ENCODE measurements at places on chromosomes 4 and X.

DNA sequence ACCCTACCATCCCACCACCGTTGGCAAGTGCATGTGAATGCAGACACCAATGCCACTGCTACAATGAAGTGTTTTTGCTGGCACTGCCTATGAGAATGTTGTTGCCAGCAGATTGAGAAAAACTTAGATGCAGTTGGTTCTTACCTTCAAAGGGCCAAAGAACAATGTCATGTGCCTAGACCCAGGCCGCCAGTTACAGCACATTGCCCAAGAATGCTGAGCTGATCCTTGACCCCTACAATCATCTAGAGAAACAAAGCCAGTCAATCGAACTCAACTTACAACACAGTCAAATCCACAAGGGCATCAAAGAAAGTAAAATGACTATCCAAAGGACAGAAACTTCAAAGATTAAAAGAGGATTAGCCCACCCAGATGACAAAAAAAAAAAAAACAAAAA lies 102.4 kb upstream of the SPIN4 start:
- DNase-seq, result no peak

GRCh38 chr4:141330616-141331015 lies 109.9 kb downstream of the ZNF330 start:
- no peak for DNase-seq

DNA sequence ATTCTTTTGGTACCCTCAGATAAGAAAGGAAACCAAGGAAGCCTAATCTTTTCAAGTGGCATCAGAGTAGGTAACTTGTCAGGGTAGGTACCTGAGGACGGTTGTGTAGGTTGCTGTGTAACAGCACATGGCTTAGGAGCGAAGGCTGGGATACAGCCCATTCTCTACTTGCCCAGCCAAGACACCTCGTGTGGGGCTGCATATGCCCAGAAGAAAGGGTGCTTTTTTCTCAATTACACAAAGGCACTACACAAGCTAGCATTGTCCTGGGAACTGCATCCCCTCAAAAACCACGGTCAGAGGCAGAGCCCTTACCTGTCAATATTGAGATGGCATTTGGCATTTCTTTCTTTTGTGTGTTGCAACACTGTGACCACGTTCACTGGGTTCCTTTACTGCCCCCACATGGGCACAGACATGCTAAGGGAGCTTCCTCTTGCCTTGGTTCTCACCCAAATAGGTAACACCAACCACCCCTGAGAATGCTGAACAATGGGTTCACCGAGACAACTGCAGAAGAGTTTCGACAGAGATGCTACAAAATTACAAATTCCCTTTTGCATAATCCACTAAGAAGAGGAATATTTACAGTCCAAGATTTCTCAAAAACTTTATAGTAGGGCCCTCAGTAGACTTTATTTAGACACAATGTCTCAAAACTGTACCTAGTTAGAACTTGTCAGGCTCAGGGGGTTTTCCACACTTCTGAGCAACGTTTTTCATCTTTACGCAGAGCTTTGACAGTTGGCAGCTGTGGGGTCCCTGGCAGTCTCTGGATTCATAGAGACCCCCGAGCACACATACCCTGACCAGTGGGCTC lies 35.8 kb upstream of the TNIP3 start:
- peak; percentile 37 for DNase-seq

DNA sequence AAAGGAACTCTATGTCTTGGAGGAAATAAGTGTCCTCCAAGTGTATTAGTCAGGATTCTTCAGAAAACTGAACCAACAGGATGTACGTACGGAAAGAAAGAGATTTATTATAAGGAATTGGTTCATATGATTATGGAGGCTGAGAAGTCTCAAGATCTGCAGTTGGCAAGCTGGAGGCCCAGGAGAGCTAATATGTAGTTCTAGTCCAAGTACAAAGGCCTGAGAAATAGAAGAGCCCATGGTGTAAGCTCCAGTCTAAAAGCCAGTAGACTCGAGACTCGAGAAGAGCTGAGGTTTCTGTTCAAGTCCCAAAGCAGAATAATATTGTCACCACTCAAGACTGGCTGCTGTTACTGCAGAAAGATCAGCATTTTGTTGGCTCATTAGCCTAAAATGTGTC lies 65.3 kb upstream of the EFNB1 start:
- DNase-seq, result no peak

- no peak for DNase-seq
Measured at GRCh38 chrX:20315140-20315539, 48.4 kb upstream of the RPS6KA3 start.
